Prostate gland (tissue), 2 donors: ENCODE measurements at places on chromosomes 3 and 15.

DNA sequence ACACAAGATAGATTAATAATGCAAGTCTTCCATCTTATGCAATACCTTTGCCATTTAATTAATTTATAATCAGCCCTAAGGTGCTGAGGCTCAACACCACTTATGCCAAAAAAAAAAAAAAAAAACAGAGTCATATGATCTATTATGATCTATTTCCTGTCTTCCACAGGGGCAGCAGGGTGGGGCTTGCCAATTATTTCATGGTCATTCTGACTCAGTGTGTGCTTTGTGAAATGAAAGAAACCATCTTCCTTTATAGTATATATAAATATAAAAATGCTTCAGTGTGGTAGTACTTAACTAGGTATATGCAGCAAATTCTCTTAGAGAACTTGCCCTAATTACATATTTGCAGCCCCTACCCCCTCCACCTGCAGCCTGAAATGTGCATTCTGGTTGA, 7.2 kb upstream of the RARB start:
- no peaks in the 10 kb centered on the region for H3K36me3 ChIP-seq
- H3K27ac ChIP-seq, result no peak overlapping the region
- no peak for DNase-seq
- no peak overlapping the region for H3K4me3 ChIP-seq
- H3K4me1 ChIP-seq, result peaks cover 4% of the 10 kb centered on the region

GRCh38 chr15:35546511-35547381, 781 bp upstream of the DPH6 start:
- no peaks in the 10 kb centered on the region for H3K36me3 ChIP-seq
- DNase-seq, result no peak
- peak overlapping the region; percentile 96 for H3K27ac ChIP-seq
- no peaks in the 10 kb centered on the region for H3K27me3 ChIP-seq

DNA sequence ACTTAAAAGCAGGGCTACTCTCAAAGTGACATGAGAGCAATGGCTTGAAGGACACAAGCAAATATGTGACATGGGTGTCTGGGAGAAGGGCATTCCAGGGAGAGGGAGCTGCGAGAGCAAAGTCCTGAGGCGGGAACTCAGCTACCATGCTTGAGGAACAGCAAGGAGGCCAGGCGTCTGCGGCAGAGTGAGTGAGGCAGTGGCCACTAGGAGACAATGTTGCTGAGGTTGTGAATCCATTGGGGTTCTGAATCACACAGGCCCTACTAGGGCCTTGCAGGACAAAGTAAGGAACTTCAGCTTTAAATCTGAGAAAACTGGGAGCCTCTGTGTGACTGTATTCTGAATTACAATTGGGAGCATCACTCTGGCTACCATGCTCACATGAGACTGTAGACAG, 94.1 kb upstream of the PRICKLE2 start:
- no peak overlapping the region for H3K27ac ChIP-seq
- DNase-seq, result no peak
- H3K27me3 ChIP-seq, result no peaks in the 10 kb centered on the region

GRCh38 chr15:27514526-27514925, 543.5 kb downstream of the GABRG3 start:
- no peaks in the 10 kb centered on the region for H3K27me3 ChIP-seq
- no peaks in the 10 kb centered on the region for H3K4me1 ChIP-seq
- H3K36me3 ChIP-seq, result no peaks in the 10 kb centered on the region
- H3K27ac ChIP-seq, result no peak overlapping the region
- no peak overlapping the region for H3K4me3 ChIP-seq

DNA sequence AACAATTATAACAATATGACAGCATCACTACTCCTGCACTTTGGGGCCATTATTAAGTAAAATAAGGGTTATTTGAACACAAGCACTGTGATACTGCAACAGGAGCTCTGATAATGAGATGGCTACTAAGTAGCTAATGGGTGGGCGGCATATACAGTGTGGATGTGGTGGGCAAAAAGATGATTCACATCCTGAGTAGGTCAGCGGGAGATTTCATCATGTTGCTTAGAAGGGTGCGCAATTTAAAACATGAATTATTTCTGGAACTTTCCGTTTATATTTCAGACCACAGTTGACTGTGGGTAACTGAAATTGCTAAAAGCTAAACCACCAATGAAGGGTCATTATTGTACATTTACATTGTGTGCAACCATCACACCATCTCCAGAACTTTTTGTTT, 42.3 kb downstream of the FBXO22 start:
- H3K4me3 ChIP-seq, result no peak overlapping the region
- H3K27ac ChIP-seq, result no peak overlapping the region
- H3K4me1 ChIP-seq, result no peaks in the 10 kb centered on the region
- H3K36me3 ChIP-seq, result no peaks in the 10 kb centered on the region
- DNase-seq, result no peak
- H3K27me3 ChIP-seq, result no peaks in the 10 kb centered on the region

DNA sequence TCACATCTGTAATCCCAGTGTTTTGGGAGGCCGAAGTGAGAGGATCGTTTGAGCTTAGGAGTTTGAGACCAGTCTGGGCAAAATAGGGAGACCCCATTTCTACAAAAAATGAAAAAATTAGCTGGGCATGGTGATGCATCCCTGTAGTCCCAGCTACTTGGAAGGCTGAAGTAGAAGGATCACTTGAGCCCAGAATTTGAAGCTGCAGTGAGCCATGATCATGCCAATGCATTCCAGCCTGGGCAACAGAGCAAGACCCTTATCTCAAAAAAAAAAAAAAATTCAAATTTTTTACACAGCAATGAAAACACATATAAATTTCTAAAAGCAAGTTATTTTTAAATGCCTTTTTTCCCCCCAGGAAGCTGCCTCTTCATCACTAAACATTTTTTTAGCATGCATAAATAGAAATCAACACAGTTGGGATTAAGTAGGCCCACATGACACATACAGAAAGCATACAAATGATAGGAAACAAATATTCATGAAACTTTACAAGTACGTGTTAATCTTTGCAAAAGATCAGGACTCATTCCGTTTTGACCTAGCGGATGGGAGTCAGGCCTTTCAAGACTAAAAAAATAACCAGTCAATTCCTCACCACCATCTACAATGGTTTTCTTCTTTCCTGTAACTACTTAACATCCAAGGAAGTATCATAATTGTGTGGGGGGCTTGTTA, 45.6 kb upstream of the IGDCC4 start:
- no peak overlapping the region for H3K27ac ChIP-seq
- DNase-seq, result no peak
- H3K4me3 ChIP-seq, result no peak overlapping the region
- H3K36me3 ChIP-seq, result peaks cover 7% of the 10 kb centered on the region
- H3K4me1 ChIP-seq, result no peaks in the 10 kb centered on the region
- no peaks in the 10 kb centered on the region for H3K27me3 ChIP-seq

GRCh38 chr15:47548231-47548630, 169.1 kb upstream of the SEMA6D start:
- DNase-seq, result peak; percentile 20
- H3K36me3 ChIP-seq, result no peaks in the 10 kb centered on the region
- H3K27ac ChIP-seq, result no peak overlapping the region
- no peaks in the 10 kb centered on the region for H3K27me3 ChIP-seq
- H3K4me3 ChIP-seq, result no peak overlapping the region
- no peaks in the 10 kb centered on the region for H3K4me1 ChIP-seq

DNA sequence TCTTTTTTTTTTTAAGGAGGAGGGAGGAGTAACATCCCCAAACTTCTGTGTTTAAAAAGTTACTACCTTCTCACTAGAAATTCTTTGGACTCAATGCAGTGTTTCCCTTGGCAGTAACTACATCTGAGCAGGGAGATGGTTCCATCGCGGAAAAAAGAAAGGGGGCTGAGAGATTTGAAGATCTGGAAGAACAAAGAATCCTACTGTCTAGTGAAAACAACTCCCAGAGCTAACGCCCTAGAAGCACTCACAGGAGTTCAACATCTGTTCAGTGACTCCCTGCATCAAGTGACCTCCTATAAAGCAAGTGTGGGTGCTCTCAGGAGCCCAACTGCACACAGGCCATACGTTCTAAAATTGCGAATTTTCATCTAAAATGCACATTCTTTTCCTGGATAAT, 66.8 kb upstream of the PXYLP1 start:
- H3K27me3 ChIP-seq, result no peaks in the 10 kb centered on the region
- H3K27ac ChIP-seq, result no peak overlapping the region
- H3K36me3 ChIP-seq, result no peaks in the 10 kb centered on the region
- H3K4me3 ChIP-seq, result no peak overlapping the region

- DNase-seq, result no peak
- H3K36me3 ChIP-seq, result no peaks in the 10 kb centered on the region
- no peak overlapping the region for H3K27ac ChIP-seq
- no peaks in the 10 kb centered on the region for H3K27me3 ChIP-seq
- no peaks in the 10 kb centered on the region for H3K4me1 ChIP-seq
These were observed 245.3 kb upstream of the RARB start for GRCh38 chr3:25182794-25183193.

- H3K27me3 ChIP-seq, result no peaks in the 10 kb centered on the region
- H3K36me3 ChIP-seq, result no peaks in the 10 kb centered on the region
- H3K4me1 ChIP-seq, result no peaks in the 10 kb centered on the region
- no peak overlapping the region for H3K27ac ChIP-seq
These were observed 26.6 kb downstream of the MIX23 start for GRCh38 chr3:122356402-122356801.

DNA sequence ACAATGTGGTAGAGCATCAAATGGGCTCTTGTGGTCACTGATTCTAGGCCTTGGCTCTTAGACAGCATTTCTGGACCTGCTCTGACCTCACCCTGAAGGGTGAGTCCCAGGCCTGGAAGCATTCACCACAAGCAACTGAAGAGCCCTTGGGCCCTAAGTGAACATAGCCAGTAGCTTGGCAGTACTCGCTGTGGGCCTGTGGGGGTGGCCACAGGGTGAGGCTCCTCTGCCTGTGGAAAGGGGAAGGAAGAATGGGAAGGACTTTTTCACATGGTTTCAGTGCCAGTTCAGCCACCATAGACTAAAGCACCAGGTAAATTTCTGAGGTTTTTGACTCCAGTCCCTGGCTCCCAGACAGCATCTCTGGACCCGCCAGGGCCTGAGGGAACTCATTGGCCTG, 5.1 kb upstream of the ZSCAN2 start:
- no peak overlapping the region for H3K27ac ChIP-seq
- H3K4me1 ChIP-seq, result no peaks in the 10 kb centered on the region
- H3K36me3 ChIP-seq, result no peaks in the 10 kb centered on the region
- H3K4me3 ChIP-seq, result no peak overlapping the region

DNA sequence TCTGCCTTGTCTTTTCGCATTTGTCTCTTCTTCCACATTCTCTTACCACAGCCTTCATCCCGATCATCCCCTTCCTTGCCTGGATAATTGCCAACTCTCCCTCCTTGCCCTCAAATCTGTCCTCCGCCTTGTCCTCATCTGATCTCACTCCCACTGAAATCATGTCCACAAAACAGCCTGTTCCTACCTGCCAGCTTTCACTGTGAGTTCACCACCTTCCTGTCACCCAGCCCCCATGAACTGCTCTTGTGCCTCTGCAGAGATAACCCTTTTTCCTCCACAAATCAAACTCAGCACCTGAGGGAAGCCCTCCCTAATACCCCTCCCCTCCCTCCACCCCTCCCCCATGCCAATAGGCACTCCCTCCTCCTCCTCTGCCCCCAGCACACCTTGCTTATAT, 4.8 kb upstream of the ADCY5 start:
- no peaks in the 10 kb centered on the region for H3K4me1 ChIP-seq
- no peak overlapping the region for H3K4me3 ChIP-seq
- no peak overlapping the region for H3K27ac ChIP-seq

- H3K36me3 ChIP-seq, result no peaks in the 10 kb centered on the region
- DNase-seq, result no peak
- H3K27me3 ChIP-seq, result no peaks in the 10 kb centered on the region
- no peaks in the 10 kb centered on the region for H3K4me1 ChIP-seq
- no peak overlapping the region for H3K27ac ChIP-seq
These were observed 43.7 kb upstream of the PGPEP1L start for GRCh38 chr15:99051308-99051707.

DNA sequence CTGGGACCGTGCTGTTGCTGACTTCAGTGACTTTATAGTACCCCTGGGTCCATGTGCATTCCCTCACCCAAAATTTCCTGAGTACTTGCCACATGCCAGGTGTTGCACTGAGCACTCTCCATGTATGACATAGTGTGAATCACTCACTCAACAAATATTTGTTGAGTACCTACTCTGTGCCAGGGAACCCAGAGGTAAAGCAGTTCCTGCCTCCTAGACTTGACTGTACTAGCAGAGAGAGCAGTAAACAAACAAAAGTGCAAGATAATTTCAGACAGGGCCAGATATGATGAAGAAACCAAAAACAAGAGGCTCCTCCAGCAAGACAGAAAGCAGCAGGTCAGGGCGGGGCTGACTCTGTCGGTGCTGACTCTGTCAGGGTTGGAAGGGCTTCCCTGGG, 12.2 kb downstream of the TGM4 start:
- H3K4me1 ChIP-seq, result no peaks in the 10 kb centered on the region
- H3K27ac ChIP-seq, result no peak overlapping the region
- H3K4me3 ChIP-seq, result no peak overlapping the region
- DNase-seq, result no peak

GRCh38 chr15:73633991-73634495, 854 bp upstream of the NPTN start:
- H3K4me1 ChIP-seq, result peaks cover 5% of the 10 kb centered on the region
- H3K4me3 ChIP-seq, result no peak overlapping the region
- peak overlapping the region; percentile 96 for H3K27ac ChIP-seq
- DNase-seq, result no peak

DNA sequence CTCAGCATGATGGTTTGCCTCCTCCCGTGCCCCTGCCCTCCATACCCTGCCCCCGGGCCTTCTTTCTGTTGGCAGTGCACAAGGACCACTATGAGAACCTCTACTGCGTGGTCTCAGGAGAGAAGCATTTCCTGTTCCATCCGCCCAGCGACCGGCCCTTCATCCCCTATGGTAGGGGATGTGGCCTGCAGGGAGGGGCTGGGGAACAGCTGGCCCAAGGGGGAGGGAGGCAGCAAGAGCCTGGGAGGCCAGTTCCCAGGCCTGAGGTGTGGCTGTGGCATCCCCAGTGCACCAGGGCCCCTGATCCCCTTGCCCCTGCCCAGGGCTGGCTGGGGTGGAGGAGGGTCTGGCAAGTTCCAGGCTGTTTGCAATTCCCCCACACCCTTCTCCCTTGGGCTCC, 2.6 kb upstream of the PLA2G4B start:
- H3K4me3 ChIP-seq, result no peak overlapping the region
- no peaks in the 10 kb centered on the region for H3K27me3 ChIP-seq
- DNase-seq, result no peak
- H3K36me3 ChIP-seq, result no peaks in the 10 kb centered on the region
- peaks cover 22% of the 10 kb centered on the region for H3K4me1 ChIP-seq

DNA sequence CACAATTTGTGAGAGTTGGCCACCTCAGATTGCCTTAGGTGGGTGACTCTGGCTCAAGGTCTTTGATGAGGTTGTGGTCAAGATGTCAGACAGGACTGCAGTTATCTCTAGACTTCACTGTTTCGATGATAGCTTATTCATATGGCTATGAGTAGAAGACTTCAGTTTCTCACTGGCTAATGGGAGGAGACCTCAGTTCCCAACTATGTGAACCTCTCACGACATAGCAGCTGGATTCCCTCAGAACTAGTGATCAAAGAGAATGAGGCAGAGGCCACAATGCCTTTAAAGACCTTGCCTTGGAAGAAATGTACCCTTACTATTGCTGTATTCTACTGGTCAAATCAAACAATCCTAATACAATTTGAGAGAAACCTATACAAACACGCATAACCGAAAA, 607.5 kb upstream of the ROBO2 start:
- no peak for DNase-seq
- no peaks in the 10 kb centered on the region for H3K36me3 ChIP-seq
- no peak overlapping the region for H3K4me3 ChIP-seq
- no peaks in the 10 kb centered on the region for H3K4me1 ChIP-seq

- no peak for DNase-seq
- peak overlapping the region; percentile 85 for H3K27ac ChIP-seq
- H3K36me3 ChIP-seq, result no peaks in the 10 kb centered on the region
- peak overlapping the region; percentile 88 for H3K4me3 ChIP-seq
- H3K27me3 ChIP-seq, result no peaks in the 10 kb centered on the region
These were observed 556 bp downstream of the CHP1 start for GRCh38 chr15:41231422-41232226.
